ENCODE measurements at places on chromosomes 5 and 9.

DNA sequence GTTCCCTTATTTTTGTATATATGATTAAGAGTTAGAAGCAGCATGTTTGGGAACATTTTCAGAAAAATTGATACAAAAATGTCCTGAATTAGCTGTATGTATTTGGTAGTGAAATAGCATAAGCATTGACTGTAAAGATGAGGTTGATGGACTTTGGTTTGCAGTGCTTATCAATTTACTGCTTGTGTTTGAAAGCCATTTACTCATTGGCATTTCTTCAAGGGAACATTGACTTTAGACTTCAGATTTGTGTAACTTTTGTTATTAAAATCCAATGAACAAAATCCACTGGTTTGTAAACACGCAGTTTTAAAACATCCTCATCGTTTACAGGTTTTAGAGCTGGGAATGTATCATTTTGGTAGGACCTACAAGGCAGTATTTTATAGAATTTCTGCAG, 61.3 kb downstream of the KDM4C start:
- no peak for DNase-seq

DNA sequence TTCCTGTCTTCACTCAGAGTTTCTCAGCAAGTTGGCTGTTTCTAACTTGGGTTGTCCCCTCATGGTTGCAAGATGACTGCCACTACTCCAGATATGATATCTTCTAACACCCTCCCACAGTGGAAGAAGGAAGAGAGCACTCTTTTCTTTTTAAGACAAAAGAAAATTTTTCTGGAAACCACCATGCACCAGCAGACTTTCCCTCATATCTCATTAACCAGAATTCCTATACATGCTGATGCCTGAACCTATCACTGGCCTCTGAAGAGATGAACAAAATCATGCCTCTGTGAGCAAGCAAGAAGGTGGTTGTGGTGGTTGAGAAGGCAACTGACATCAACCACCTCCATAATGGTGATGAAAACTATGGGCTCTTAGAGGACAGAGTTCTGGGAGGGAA, 56.8 kb downstream of the FEM1C start:
- DNase-seq = no peak

DNA sequence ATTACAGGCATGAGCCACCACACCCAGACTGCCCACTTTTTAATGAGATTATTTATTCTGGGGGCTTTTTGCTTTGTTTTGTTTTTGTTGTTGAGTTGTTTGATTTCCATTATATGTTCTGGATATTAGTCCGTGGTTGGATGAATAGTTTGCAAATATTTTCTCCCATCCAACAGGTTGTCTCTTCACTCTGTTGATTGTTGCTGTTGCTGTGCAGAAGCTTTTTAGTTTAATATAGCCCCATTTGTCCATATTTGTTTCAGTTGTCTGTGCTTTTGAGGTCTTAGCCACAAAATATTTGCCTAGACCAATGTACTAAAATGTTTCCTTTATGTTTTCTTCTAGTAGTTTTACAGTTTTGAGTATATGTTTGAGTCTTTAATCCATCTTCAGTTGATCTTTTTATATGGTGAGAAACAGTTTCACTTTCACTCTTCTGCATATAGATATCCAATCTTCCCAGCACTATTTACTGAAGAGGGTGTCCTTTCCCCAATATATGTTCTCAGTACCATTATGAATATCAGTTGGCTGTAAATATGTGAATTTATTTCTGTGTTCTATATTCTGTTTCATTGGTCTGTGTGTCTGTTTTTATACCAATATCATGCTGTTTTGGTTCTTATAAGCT, 30.2 kb upstream of the TBCA start:
- no peak for DNase-seq

GRCh38 chr5:78586251-78586650, 62.3 kb downstream of the LHFPL2 start:
- no peak for DNase-seq

DNA sequence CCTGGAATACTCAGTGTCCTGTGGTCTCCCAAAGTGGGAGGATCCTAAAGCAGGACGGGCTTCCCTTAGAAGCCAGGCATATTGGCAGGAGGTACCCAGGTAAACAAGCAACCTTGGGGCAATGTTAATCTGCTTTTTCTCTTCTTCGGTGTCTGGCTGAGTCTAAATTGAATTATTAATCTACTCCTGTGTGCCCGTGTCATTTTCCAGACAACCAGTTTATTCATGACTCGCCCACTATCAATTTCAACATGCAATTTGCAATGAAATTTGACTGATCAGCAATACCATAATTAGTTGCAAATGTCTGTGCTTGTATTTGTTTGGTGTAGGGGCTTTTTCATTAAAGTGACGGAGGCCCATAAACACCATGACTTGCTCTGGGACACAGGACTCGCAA, 32.9 kb upstream of the JADE2 start:
- no peak for DNase-seq

- no peak for DNase-seq
Observed at GRCh38 chr9:3498691-3499090, 27.1 kb downstream of the RFX3 start.

- DNase-seq = no peak
Observed at GRCh38 chr9:92737216-92737606, 27.4 kb downstream of the BICD2 start.

- DNase-seq = no peak
Observed at GRCh38 chr5:133921979-133922378, 46.4 kb downstream of the C5orf15 start.

GRCh38 chr9:135695642-135696041, 3.6 kb downstream of the SOHLH1 start:
- DNase-seq = no peak

- DNase-seq = no peak
Observed at GRCh38 chr5:97635553-97635952, 452.5 kb upstream of the RIOK2 start.

- no peak for DNase-seq
Observed at GRCh38 chr9:136665704-136666371, 3.1 kb downstream of the EGFL7 start.

DNA sequence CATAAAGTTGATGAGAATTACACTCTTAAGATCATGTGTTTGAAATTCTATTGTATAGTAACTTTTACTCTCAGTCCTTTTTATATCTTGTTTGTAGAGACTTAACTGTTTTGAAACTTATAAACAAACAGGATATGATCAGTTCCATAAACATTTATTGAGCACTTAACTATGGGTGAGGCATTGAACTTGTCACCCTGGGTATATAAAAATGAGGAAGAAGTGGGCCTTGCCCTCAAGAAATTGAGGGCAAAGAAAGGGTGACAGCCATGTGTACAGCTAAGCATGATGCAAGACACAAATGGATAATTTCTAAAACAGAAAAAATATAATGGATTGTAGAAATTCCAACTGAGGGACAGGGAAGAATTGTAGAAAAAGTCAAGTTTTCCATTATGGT, 15.7 kb downstream of the UNC13B start:
- DNase-seq = no peak

DNA sequence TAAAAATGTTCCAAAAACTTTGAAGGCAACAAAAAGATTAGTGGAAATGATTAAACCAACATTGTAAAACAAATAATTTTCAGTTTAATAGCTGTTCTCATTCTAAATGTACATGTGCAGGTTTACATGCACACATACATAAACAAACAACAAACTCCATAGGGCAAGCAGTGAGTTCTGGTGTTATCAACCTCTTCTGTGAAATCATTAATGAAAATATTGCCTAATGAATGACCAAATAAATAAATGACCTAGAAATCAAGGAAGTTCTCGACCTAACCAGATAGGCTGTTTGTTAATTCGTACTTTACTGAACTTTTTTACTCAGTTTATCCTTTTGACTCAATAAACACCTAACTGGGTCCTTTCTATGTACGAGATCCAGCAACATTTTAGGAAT, 165.5 kb upstream of the RORB start:
- no peak for DNase-seq

DNA sequence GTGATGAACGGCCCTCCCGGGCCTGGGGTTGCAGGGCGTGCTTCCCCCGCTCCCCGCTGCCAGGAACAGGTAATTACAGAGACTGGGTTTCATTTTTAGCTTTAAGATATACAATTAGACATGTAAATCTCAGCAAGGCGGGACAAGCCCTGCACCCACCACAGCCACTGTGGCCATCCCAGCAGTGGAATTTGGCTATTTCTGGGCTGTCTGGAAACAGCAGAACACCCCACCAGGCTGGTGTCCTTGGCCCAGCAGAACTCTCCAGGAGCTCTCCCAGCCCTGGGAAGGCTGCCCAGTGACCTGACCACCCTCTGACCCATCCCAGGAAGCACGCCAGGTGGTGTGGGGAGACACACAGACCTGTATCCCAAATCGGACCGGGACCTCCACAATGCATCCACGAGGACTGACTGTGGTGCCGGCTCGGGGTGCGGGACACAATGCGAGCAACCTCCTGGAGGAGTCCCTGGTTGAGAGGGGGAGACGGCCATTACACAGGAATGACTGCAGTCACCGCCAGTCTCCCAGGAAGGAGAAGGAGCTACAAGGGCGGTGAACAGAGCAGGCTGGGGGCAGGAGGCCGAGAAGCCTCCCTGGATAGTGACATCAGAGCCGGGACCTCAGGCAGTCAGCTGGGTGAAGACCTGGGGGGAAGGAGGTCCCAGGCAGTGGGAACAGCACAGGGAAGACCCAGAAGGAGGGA, 17.3 kb downstream of the EEIG1 start:
- DNase-seq = no peak

DNA sequence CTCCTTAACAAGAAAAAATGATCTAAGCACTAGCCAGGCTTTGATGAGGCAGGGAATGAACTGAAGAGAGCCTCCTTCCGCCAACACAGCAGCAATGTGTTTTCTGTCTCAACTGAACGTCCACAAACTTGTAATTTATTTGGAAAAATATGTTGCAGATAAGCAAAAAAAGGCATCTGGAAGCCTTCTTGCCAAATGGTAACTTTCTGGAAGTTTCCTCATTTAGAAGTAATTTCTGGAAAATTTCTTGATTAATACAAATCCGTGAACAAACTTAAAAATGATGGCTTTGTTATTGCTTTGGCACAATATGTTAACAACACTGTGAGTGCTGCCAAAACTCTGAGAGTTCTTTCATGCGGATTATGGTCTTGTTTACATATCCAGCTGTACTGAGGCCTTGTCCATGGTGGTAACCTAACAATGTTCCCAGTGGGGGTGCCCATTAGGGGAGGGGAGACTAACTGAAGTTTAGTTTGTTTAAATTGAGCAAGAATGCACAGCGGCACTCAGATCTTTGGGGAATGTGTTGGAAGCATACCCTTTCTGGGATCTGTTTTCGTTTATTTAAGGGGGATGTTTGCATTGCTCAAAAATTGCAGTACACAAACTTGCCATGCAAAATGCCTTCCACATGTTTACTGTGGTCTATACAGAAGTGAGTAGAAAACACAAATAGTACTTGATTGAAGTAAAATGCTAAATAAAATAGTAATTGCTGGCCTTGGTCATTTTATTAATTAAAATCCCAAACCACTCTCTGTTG, 334.7 kb downstream of the NR2F1-AS1 start:
- no peak for DNase-seq

- no peak for DNase-seq
Observed at GRCh38 chr5:652023-652515, 39.9 kb downstream of the CEP72 start.
